ENCODE measurements at places on chromosomes 6 and 20.

- no peak for DNase-seq
Measured at GRCh38 chr6:143234734-143235133, 174.0 kb downstream of the AIG1 start.

GRCh38 chr6:40802481-40802880, 215.3 kb upstream of the LRFN2 start:
- DNase-seq, result no peak

DNA sequence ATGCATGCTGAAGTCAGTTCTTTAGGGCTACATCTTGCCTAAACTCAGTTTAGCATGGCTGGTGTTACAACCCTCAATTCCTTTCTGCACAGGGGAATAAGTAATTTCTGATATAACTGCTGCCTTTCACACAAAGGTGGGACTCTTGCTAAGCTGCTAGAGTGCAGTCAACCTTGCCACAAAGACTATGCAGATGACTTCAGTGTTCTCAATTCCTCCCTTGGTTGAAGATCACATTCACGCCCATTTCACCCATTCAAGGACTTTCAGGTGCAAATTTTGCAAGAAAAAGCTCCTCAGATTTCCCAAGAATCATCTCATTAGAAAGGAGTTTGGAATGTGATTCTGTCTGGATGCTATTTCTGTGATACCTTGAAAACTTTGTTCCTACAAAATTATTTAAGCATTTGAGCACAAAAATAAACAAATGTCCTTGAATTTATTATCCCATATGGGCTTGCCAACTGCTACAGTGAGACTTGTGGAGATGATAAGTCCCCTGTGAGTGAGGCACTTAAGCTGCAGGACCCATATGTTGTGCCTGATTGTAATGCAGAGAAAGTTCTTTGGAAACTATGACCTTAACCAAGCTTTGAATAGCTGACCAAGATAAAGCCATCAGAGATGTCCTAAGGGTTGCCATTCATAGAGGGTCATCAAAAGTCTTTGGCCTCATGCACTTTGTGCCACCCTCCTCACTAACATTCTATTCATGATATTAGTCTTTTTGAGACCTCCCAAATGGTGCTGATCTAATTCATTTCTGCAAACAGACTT, 111.8 kb downstream of the PLCB4 start:
- no peak for DNase-seq

DNA sequence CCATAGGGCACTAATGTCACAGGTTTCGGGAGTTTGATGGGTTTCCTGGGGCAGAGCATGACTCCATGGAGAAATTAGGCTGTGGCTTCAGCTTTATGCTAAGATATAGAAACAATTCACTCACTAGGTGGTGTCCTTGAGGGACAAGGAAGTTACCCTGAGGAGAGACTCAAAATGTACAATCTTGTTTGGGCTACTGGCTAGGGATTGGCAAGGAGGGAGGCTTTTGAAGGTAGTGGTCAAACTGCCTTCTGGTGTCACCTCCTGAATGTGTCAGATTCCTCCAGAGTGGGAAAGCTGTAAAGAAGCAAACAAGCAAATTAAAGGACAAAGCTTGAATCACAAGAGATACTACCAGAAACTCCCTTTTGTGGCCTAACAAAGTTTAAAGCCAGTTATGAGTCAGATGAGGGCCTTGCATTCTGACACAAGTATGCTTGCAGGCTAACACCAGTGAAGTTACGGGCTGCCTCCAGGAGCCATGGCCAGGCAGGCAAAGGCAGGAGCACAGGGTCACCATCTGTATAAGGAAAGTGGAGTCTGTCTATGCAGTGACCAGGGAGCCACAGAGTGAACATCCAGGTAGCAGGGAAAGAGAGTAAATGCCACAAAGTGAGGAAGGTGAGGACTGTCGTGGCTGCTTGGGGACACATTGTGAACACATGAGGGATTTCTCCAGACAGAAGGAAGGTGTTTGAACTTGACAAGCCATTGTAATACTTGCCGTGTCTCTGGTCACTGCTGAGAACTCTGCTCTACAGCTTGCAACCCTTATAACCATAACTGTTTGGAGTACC, 107.7 kb upstream of the DTNBP1 start:
- peak; percentile 29 for DNase-seq

DNA sequence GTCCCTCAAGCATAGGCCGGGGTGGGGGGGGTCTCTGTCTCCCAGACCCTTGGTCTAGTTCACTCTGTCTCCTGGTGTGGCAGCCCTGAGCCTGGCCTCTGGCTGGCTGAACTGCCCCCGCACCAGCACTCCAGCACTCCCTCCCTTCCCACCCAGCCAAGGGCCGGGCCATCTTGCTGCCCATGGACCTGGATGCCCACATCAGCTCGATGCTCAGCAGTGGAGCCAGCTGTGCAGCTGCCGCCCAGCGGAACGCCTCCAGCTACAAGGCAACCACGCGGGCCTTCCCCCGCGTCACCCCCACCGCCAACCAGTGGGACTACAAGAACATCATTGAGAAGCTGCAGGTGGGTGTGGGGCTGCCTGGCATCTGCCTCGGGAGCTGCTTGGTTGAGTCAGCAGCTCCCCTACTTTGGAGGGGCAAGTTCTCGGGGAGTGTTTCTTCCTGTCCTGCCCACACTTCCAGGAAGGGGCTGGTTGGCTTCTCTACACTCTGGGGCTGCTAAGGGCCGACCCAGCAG, 28.4 kb downstream of the UQCC2 start:
- no peak for DNase-seq

DNA sequence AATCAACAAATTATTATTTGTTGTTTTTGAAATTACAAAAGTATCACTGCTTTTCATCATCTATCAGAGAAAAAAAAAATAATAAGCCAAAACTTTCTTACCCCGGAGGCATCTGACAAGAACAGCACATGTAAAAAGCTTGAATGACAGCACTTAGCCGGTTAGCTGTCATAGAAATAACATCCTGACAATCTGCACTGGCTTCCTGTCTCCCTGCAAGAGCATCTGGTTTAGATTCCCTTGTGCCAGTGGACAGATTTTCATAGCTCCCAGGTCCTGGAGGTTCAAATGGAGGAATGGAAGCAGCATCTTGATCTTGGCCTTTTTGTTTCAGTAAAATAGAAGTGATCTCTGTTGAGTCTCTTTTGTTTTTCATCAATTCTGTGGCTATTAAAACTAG, 74.8 kb downstream of the HACE1 start:
- DNase-seq, result no peak

- no peak for DNase-seq
Measured at GRCh38 chr20:3080939-3081388, 3.6 kb downstream of the AVP start.

DNA sequence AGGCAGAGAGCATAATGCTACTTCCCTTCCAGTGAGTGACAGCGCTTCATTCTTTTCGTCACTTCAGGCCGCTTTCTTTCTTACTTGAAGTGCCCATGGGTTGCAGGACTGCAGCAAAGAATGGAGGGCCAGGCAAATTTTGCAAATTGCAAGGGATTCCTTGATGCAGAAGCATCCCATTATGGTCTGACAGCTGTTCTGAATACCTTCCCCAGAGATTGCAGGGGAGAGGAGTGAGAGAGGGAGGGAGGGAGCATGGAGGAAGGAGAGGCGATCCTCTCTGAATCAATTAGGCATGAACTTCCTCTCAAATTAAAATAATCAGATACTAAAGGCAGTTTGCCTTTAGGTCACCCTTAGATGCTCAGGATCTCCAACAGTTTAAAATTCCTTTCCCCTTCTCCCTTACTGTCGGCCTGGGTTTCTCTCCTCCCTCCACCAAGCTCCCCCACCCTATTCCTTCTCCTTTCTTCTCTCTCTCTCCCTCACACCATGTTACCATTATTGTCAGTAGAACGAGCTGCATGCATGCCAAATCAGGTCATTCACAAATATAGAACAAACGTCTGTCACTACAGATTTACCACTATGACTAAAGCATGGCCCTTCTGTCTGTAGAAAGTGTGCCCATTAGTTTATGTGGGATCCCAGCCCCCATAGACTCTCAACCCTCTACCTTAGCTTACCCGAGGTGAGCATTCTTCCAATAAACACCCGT, 289.2 kb downstream of the CD83 start:
- no peak for DNase-seq

DNA sequence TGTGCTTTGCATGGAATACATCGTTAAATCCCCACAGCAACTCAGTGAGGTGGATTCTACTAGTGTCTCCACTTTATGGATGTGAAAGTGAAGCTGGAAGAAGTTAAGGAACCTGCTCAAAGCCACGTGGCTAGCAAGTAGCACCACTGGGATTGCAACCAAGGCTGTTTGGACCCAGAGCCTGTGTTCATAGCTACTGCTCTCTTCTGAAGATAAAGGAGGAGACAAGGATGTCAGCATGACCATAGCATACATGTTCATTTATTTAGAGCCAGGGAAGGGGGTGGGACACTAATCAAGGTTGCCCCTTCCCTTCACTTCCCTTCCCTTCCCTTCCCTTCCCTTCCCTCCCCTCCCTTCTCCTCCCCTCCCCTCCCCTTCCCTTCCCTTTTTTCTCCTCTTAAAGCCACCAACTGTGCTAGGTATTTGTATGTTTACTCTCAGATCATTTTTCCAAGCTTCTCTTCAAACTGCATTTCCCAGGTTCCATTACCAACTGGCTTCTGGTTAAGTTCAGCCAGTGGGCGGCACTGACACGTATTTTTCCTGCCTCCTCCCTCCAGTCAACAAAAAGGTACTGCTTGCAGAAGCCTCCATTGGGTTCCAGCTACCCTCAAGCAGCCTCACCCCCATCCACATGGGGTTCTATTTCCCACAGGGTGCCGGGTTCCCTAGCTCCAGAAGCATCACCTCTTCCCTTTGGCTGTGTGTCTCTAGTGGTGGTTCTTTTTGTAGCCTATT, 134.9 kb downstream of the BCAS1 start:
- DNase-seq, result peak; percentile 44

DNA sequence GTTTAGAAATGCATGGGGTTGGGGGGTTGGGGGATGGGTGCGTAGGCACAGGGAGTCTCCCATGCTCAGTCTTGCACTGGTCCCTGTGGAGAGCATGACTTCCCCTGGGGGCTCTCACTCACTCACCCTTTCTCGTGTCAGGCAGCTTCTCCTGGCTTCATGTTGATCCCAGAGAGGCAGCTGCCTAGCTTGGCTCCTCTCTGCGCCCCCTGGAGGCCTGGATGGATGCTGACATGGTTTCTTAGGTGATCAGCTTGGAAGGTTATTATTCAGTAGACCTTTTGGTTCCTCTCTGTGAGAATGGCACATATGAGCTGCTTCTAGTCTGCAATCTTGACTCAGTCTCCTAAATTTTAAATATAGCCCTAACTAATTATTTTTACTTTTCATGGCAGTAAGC, 109.3 kb upstream of the FAM83B start:
- peak; percentile 26 for DNase-seq

Data from hematopoietic multipotent progenitor cell treated with erythropoietin and hydrocortisone succinate and interleukin-3 and kit ligand, for 6 days (in vitro differentiated cells).